Nephron progenitor cell (in vitro differentiated cells): ENCODE measurements at places on chromosomes 5 and 9.
A peak's percentile ranks its signal among the peaks of the same experiment; 100 is the strongest.

DNA sequence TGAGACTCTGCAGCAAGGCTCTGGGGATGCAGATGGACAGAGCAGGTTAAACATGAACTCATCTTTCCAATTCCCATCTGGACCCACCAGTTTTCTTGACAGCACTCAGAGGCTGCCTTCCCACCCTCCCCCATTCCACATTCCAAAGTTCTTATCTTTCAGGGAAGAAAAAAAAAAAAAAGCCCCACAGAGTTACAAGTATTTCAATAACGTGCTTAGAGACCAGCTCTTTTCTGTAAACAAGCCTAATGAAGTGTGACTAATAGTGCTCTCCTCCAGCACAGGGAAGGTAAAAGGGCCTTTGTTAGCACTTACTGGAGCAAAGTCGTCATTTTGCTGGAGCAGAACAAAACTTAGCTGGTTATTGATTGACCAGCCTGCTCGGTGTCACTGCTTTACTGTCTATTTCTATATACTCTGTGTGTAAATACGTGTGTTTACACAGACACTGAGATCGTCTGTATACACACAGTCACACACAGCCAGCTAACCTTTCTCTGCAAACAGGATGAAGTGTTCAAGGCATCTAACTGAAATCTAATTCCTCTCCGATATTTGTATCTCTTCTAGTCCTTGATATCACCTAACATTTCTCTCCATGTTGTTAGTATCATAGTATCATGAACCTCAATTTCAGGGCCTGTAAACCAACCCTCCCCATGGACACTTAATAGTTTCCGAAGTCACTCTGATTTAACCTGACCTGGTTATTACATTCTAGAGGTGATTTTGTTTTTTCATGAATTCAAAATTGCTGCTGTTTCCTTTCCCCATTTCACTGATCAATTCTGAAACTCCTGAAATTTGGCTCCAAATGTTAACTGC, 84.9 kb downstream of the ZNF608 start:
- DNase-seq, result peak; percentile 58

- DNase-seq, result no peak
These were observed 9.1 kb upstream of the CDC42SE2 start for GRCh38 chr5:131254741-131255140.

GRCh38 chr5:76718880-76719279, 3.0 kb downstream of the F2R start:
- no peak for DNase-seq

- no peak for DNase-seq
These were observed 130.1 kb downstream of the C9orf50 start for GRCh38 chr9:129490583-129491486.

GRCh38 chr5:150272531-150272930, 17.0 kb downstream of the CAMK2A start:
- peak; percentile 37 for DNase-seq

GRCh38 chr9:109597496-109597895, 99.4 kb upstream of the PTPN3 start:
- DNase-seq, result no peak

- peak; percentile 13 for DNase-seq
These were observed 789.3 kb downstream of the SEMA5A start for GRCh38 chr5:8756498-8757084.

DNA sequence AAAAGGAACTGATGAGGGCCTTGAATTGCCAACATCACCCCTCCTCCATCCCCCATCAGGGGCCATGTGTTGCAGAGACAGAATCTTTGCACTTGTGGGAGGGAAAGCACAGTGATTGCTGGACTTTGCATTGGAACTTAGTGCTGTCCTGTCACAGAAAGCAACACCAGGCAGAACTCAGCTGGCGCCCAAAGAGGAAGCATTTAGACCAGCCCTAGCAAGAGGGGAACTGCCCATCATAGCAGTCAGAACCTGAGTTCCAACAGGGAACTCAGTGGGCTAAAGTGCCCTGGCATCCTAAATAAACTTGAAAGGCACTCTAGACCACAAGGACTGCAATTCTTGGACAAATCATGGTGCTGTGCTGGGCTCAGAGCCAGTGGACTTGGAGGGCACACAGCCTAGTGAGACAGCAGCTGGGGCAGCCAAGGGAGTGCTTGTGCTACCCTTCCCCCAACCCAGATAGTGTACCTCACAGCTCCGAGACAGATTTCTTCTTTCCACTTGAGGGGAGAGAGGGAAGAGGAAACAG, 128.1 kb downstream of the ACTL7B start:
- DNase-seq, result no peak

DNA sequence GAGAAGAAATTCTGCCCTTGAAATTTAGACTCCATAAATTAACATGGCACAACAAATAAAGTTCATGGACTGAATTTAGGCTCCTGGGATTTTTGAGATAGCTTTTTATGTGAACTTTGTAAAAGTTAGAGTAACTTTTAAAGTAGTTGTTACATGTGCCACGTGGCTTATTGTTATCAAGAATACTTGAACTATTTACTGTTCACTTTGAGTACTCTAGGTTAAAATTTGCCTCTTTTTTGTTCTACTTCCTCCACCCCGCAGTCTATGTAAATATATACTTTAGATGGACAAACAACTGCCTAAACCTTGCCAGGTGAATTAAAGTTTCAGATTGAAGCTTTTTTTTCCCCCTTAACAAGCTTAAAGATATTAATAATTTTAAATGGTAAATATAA, 457.9 kb downstream of the RAB3C start:
- no peak for DNase-seq

DNA sequence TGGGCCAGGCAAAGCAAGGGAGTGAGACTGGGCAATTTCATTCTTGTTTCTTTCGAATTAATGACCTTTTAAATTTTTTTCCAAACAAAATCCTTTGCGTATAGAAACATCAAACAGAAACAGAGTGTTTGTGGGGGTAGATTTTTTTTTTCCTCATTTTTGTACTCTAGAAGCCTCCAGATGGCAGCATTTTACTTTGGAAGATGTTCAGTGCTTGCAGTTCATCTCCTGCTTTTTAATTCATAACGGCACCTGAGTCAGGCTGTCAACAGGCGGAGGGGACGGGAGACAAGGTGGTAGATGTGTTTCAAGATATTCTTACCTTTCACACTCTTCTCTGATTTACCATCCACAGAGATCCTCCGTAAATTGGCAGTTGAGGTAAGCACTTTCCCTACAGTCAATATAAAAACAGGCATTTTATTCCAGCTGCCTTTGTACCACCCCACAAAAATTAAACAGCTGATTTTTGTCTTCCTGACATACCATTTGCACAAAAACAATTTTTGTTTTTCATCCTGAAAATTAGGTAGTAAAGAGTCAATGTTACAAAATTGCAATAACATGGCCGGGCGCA, 99.5 kb upstream of the FBXL17 start:
- no peak for DNase-seq

- peak; percentile 66 for DNase-seq
These were observed 849 bp upstream of the RGMB start for GRCh38 chr5:98772415-98773213.

DNA sequence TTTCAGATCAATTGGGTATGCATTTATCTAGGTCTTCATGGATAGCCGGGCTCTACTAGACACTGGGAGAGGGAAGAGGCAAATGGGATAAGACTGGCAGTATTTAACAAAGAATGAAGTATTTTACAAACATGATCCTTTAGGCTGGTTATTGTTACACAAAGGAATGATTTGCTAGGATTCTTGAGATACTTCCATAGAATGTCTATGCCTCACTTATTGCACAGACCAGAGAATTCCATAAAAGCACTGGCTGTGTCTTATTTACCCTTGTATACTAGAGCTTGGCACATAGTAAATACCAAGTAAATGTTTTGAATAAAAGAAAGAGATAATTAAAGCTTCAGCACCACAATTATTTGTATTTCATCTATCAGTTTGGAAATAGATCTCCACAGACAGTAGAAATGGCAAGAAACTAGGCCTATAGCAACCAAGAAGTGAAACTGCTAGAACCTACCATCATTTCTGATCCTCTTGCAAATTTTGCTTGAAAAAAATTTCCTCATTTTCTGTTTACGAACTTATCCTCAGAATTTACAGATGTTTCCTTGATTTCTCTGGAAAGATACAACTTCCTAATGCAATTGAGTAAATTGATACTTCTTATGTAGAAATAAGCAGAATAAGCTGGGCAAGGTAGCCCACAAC, 3.8 kb downstream of the PDCD1LG2 start:
- DNase-seq, result no peak

GRCh38 chr9:91059713-91060112, 258.1 kb downstream of the SYK start:
- no peak for DNase-seq

DNA sequence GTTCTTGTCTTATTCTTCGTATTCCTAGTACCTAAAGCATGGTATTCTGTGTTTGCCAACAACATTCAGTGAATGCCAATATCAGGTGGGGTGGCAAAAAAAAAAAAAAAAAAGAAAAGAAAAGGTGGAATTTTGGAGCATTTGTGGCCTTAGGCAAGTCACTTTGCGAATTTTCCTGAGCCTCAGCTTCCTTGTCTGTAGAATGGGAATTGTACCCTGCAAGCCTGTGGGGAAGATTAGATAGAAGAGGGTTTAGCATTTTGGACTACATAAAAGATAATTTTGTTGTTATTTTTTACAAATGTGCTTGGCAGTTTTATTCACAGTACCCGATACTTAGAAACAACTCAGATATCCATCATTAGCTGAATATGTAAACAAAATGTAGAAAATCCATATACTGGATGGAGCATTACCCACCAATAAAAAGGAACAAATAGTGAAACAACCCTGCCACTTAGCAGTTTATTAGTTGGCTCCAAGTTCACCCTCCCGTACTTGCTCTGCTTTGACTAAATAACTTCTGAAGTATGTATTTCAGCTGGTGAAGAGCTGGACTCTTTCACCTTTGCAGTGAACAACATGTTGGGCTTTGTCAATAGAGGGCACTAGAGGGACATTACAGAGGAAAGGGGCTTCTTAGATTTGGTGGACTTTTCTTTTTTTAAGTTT, 13.6 kb downstream of the UBE2D2 start:
- no peak for DNase-seq

DNA sequence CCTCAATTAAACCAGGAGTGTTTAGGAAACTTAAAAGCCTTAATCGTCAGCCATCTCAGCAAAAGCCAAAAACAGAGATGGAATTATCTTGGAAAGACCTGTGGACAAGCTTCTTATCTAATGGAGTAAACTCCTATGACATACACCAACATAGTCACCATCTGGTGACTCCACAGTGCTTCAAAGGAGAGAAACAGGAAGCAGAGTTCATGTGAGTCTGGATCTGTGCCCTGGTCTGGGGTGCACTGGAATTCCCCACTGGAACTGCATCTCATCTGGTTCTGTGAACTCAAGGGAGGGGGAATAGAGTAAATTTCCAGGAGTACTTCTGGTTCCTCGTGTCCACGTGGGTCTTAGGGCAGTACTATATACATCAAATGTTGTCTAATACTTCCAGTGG, 36.3 kb upstream of the KCNN2 start:
- DNase-seq, result no peak

DNA sequence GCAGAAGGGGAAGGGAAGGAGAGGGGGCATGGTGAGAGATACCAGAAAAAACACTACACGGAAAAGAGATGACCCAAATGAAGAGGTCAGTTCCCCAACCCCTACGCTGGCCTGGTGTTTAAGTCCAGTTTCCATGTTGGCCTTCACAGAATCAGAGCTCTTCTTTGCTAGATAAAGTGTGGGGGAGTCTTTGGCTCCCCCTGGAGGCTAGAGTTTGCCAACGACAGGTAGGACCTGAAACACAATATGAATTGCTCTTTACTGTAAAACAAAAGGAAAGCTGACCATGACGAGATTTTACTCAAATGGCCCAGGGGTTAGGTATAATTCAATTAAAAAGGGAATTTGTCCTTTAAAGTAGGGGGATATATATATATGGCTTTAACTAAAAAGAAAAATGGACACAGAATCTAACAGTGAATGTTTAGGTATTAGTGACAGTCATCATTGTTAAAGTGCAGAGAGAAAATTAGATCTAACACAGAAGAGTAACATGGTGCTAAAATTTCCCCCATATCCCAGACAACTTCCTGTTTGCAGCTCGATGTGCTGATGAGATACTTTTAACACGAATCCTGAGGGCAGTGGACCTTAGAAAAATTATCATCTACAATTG, 92.0 kb downstream of the SV2C start:
- DNase-seq, result peak; percentile 51

GRCh38 chr9:116087246-116087645, 66.3 kb upstream of the PAPPA start:
- DNase-seq, result no peak

GRCh38 chr9:91770229-91770628, 179.8 kb downstream of the ROR2 start:
- no peak for DNase-seq

DNA sequence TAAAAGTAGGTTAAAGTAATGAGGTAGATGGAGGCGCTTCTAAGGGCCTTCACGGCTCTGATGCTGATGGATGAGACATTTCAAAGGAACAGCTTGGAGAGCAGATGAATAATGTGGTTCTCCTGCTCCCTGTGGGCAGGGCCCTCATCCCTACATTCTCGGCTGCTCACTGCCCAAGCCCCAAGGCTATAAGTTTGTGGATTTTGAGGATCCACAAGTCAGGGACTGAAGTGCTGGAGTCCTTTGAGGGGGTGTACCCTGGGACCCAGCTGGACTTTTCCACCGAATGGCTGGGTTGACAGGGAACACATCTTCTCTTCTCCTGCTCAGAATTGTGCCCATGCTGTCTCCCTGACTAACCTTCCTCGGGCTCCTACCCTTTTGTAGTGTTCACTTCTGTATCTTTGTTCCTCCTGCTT, 21.4 kb upstream of the CXCL14 start:
- no peak for DNase-seq

DNA sequence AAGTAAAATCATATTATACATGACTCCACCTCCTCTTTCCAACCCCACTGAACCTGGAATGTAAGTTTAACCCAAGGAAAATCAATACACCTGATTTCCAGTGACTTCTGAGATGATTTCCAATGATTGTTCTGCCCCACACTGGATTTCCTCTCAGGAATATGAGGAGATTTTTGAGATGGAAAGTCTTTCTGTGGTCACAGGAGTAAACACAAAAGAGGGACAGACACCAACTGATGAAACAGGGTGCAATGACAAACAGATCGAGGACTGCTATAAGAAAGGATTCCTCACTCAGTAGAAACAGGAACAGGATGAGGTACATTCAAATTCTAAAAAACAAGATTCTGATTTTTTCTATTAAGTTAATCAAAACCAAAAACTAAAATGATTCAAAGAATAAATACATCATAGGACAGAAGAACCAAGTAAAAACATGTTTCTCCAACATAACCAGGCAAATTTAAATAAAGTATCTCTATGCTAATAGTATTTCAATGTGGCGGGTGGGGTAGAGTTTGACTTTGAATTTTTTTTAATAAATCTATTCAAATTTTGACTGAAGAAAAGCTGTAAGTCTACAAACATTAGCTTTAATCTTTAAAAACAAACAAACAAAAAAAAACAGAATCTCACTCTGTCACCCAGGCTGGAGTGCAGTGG, 42.1 kb downstream of the DTWD2 start:
- no peak for DNase-seq

DNA sequence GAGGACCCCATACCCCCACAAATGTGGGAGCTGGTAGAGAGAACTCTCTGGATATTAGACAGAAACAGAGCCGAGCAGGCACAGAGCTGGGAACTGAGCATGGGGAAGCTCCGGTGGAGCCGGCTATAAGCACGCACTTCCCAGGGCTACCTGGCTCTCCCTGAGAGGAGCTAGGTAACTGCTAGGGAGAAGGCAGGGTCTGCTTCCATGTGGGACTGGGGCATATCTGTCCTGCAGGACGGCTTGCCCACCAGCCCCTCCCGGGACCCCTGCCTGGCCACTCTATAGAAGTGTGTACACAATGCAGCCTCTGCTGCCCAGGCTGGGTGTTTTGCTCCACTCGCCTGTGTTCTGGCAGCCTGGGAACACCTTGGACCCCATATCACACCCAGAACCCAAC, 1537.0 kb upstream of the CDH9 start:
- no peak for DNase-seq

- peak; percentile 80 for DNase-seq
These were observed at the start of gene DMRTA1 for GRCh38 chr9:22446589-22446949. Gene DMRTA1, plus strand, starts transcription at chr9:22446824. Its CDS starts 242 bp downstream, at chr9:22447066.
